ENCODE measurements at places on chromosomes 7 and 10. TPM values are rescaled to one million over a fixed set of nuclear protein-coding genes. Genes with fewer than 3 reads are reported as not detected.
A peak's percentile ranks its signal among the peaks of the same experiment; 100 is the strongest.

Gene SH2D4B
- not detected for total RNA-seq

Gene MRC1
- 0.12 TPM for total RNA-seq

Gene UNC5B
- total RNA-seq: 2.5 TPM

- DNase-seq: no peak
Measured at GRCh38 chr7:51950813-51951212, 634.2 kb upstream of the COBL start.

- DNase-seq: peak; percentile 78
Measured at GRCh38 chr7:54811041-54811845, 52.2 kb upstream of the SEC61G start.

DNA sequence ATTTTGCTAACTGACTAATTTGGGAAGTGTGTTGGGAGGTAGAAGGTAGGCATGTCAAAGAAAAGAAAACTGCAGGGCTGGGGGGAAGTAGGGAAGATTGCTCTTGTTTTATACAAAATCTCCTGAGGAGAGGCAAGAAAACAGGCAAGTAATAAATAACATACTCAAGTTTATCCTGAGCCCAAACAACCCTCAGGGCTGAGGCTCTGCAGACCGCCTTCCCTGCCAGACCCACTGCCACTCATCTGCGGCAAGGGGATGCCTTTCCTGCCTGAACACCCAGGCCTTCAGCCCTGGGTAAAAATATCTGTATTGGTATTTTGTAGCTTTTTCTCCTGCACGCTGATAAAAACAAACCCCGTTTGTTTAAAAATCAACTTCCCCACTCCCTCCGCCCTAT lies 399.8 kb upstream of the NFE2L3 start:
- DNase-seq: no peak

GRCh38 chr7:1678081-1678543 lies 8.0 kb downstream of the ELFN1 start:
- DNase-seq: no peak

- no peak for DNase-seq
Measured at GRCh38 chr7:16638282-16639280, 7.0 kb downstream of the ANKMY2 start.

- peak; percentile 55 for DNase-seq
Measured at GRCh38 chr7:79118143-79118542, 335.3 kb downstream of the MAGI2 start.

DNA sequence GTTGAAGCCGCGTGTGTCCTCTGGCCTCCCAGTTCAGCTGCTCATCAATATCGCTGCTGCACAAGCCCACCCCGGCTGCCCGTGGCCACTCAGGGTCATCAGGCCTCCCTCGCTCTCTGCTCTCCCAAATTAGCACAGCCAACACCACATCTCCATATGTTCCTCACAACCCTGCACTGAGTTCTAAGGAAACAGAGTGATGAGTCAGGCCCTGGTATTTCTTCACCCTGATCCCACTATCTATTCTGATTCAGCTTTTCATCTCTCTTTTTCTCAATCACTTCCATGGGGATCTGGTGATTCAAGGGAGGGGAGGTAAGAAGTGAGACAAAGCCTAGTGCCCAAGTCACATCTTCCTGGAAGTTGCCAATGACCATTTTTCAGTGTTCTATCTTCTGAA lies 23.8 kb downstream of the CYTH3 start:
- DNase-seq: no peak

GRCh38 chr10:87829986-87830729 lies 12.1 kb upstream of the ATAD1 start:
- DNase-seq: no peak

- no peak for DNase-seq
Measured at GRCh38 chr7:1940402-1940786, 270.3 kb downstream of the ELFN1 start.

DNA sequence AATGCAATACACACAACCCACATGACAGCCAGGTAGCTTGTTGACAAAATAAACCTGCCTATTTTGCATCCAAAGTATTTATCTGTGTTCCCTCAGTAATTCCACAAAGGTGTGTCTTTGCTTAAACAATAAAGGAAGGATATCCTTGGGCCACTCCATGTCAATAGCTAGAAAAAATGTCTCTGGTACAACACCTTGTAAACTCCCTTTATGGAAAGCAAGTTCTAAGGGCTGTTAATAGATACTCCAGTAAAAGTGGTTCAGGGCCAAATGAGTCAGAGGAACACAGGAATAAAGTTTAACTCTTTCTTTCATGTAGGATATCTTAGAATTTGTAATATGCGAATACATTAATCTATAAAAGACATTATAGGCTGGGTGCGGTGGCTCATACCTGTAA lies 96.9 kb upstream of the LRRTM3 start:
- no peak for DNase-seq
